ENCODE measurements at places on chromosomes 3 and 15.

DNA sequence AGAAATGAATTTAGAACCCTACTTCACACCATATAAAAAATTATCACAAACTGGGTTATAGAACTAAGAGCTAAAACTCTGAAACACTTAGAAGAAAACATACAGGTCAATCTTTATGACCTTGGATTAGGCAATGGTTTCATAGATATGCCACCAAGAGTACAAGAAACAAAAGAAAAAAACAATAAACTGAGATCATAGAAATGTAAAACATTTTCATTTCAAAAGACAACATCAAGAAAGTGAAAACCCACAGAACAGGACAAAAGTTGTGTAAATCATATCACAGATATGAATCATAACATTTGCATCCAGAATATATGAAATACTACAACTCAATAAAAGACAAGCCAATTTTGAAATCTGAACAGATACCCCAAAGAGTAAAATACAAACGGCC is 72.4 kb downstream of the TBL1XR1 start:
- no peak for DNase-seq

- DNase-seq: no peak
Observed at GRCh38 chr3:18556001-18556408, 130.9 kb upstream of the SATB1 start.

- no peak for DNase-seq
Observed at GRCh38 chr15:43941555-43941954, 114.8 kb downstream of the WDR76 start.

DNA sequence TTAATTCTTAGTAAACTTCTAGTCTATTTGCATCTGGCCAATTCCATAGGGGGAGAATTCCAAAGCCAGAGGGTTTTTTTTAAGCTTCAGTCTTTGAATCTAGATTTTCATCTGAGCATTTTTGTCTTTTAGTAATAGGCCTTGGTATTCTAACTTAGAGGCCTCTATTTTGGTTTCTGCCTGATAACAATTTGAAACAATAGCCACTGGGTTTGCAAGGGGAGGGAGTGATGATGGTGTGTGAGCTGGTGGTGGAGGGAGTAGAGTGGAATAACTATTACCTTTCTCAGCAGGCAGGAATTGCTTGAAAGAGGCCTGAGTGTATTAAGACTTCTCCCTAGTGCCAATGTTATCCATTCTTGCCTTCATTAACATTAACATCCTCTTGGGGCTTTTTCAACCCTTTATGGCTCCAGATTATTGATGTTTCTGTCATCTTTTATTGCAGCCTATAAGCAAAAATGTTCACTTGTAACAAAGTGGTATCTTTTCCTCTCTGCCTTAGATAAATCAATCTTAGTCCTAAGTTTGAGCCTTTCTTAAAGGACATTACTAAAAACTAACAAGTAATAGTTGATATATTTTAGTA is 26.5 kb upstream of the TCF12 start:
- no peak for DNase-seq

GRCh38 chr15:91208371-91208770 is 108.3 kb downstream of the SV2B start:
- DNase-seq: no peak

DNA sequence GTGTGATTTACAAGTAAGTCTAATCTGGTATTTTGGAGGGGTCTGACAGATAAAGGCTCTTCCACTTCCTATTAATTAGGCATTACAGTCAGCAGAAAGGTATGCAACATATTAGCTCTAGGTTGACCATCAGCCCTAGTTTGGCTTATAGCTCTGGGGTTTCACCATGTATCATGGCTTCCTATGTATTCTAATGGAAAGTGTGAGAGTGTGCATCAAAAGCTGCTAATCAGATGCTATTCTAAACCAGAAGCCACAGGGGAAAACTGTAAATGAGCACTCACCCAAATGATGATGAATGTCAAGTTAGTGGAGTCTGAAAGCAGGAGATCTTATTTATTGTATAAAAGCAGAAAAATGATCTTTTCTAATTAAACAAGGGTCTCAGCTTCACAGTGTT is 149.2 kb upstream of the MITF start:
- no peak for DNase-seq

GRCh38 chr3:99319961-99320360 is 318.4 kb upstream of the COL8A1 start:
- DNase-seq: no peak

- no peak for DNase-seq
Observed at GRCh38 chr3:4741404-4742307, 237.6 kb upstream of the BHLHE40 start.

DNA sequence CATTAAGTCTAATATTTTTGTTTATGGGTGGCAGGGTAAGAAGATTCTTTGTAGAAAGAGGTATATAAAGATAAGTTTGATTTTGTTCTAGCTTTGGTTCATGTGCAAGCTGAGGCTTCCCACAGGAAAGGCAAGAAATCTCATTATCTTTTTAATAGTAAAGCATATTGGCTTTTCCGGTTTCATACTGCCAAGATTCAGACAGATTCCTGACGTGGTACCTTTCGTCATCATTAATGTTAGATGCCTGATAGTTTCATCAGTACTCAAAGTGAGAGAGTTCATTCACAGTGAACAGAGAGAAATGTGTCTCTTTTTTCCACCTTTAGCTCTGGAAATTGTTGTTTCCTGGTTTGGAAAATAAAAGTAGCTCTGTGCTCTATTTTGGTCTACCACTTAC is 16.5 kb downstream of the TPM1 start:
- no peak for DNase-seq

- DNase-seq: no peak
Observed at GRCh38 chr15:71542836-71543235, 267.5 kb upstream of the NR2E3 start.

GRCh38 chr3:43659250-43659880 is 31.4 kb upstream of the ABHD5 start:
- DNase-seq: no peak

GRCh38 chr15:73322665-73323373 is 45.9 kb downstream of the HCN4 start:
- peak; percentile 61 for DNase-seq

GRCh38 chr15:48415036-48415886 is 84.0 kb downstream of the DUT start:
- no peak for DNase-seq

- DNase-seq: no peak
Observed at GRCh38 chr15:34336231-34336990, 1.2 kb downstream of the SLC12A6 start.

DNA sequence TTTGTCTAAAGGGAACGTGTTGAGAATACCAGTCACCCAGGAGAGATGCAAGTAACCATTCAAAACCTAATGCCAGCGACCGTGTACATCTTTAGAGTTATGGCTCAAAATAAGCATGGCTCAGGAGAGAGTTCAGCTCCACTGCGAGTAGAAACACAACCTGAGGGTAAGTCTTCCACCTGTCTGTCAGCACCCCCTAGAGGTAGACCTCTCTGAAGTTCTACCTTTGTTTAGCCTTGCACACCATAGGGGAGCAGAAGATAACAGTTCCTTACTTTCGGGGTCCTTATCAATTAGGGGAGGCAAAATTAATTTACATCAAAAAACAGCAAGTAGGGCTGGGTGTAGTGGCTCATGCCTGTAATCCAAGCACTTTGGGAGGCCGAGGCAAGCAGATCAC is 124.4 kb downstream of the HCN4 start:
- DNase-seq: no peak

GRCh38 chr3:143433787-143434378 is 314.3 kb downstream of the CHST2 start:
- DNase-seq: no peak

DNA sequence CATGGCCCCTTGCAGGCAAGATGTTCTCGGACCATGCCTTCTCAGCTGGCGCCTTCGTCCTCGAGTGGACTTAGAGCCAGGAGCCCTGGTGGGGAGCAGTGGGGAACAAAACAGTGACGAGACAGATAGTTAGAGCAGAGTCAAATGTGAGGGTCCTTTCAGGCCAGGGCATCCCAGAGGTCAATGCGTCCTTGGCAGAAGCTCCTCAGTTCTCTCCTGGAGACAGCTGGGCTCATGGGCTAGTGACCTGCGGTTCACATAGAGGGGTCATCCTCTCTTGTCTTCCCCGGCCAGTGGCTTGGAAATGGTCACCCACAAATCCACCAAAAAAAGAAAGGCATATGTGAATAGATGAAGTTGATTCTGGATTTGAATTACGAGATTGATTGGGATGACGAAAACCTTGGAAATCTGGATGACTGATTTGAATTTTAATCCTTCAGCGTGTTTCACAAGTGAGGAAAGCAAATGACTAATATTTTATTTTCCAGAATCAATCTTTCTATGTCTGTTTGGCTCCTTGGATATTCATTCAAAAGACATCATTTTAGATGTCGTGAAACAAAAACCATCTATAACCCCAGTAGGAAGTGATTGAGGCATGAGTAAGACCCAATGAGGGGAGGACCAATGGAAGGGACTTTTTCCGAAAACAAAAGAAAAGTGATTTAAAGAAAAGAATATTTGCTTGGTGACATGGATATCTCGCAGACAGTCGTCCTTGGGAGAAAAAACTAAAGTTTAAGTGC is 84.5 kb downstream of the ASB7 start:
- no peak for DNase-seq

GRCh38 chr3:108127301-108127988 is 36.6 kb upstream of the CD47 start:
- no peak for DNase-seq

DNA sequence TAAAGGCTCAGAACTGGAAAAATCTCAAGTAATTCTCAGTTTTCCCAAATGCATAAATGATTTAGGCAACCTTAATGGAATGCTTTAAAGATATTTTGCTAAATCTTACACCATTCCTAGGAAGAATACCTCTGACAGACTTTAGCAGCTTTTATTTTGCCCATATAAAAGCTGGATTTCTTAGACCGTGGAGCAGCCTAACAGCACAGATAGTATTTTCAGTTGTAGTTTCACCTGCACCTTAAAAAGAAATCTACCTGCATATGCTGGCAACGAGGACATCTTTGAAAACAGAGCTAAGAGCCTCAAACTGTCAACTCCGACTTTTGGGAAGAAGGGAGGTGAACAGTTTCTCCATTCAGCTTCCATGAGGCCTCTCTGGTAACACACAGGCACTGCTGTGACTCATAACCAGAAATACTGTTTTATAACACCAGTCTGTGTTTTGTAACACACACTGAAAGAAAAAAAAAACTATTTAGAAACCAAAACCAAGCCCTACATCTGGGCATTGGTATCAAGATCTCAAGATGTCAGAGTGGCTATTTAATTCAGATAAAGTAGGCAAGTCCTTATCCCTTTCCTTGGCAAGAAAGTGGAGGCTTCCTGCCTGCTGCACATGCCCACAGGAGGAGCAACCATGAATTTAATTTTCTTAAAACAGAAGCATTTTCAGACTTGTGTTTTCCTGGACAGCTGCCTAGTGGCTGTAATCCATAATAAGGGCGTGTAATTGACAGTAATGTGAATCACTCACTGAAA is 181.5 kb upstream of the ICE2 start:
- no peak for DNase-seq

DNA sequence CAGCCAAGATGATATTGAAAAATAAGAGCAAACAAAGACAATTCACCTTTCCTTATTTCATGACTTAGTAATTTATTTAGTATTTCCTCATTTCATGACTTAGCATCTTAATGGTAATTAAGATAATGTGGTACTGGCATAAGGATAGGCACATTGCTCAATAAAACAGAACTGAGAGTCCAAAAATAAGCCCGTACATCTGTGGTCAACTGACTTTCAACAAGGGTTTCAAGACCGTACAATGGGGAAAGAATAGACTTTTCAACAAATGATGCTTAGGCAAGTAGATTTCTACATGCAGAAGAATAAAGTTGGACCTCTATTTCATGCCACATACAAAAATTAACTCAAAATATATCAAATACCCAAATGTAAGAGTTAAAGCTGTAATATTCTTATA is 603 bp upstream of the PYDC2 start:
- no peak for DNase-seq

- no peak for DNase-seq
Observed at GRCh38 chr15:25093455-25094029, 138.8 kb downstream of the SNRPN start.

DNA sequence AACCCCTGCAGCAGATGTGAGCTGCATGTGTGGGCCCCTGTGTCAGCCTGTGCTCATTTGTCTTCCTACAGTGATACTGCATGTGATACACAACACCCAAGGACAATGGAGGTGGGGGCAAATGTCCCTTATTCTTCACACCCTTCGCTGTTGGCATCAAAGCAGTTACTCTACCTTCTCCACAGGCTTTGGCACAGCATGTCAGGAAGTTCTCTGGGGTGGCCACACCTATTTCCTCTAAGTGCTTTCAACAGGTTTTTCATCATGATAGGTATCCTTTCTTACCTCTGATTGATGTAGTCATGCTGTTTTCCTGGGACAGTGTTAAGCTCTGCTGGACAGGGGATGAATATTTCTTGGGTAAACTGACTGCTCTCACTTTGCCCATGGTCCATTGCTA is 29.5 kb downstream of the ZNF662 start:
- DNase-seq: no peak

DNA sequence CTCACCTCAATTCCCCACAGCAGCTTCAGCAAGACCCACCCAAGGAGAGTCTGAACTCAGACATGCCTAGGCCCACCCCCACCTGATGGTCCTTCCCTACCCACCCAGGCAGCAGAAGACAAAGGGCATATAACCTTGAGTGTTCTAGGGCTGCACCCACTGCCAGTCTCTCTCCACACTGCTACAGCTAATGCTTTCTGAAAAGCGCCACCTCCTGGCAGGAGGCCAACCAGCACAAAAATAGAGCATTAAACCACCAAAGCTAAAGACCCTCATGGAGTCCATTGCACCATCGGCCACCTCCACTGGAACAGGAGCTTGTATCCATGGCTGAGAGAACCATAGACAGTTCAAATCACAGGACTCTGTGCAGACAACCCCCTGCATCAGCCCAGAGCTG is 11.3 kb upstream of the RPL39L start:
- DNase-seq: no peak

DNA sequence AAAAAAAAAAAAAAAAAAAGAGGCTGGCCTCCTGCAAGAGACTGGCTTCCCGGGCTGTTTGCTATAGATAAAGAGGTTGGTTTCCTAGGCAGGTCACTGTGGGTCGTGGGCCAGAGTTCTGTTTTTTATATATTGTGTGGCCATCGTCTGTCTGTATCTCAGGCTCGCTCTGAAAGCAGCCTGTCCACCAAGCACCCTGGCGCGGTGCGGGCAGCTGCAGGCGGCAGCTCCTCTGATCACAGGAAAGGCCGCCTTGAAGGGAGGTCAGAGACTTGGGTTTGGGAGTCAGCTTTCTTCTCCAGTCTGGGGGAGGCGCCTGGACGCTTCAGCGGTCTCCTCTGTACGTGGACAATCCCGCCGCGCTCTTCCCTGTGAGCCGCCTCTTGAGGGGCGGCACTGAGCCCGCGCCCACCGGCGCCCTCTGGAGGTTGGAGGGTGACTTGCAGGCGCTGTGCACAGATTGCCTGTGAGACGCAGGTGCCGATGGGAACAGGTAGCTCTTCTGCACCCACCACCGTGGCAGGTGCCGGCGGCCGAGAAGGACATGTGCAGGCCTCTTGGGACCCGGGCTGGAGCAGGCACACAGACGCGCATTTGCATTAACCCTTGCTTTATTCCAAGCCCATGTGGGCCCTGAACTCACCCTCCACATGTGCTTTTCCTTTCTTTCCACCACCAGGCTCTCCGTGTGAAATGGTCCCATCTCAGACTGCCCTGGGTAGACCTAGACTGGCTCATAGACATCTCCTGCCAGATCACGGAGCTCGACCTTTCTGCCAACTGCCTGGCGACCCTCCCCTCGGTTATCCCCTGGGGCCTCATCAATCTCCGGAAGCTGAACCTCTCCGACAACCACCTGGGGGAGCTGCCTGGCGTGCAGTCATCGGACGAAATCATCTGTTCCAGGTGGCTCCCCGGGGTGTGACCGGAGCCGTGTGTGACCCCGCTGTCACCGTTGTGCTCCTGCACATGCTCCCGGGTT is 89.3 kb downstream of the LRRK1 start:
- DNase-seq: peak; percentile 86

GRCh38 chr15:69340243-69340900 is 41.7 kb downstream of the PAQR5 start:
- DNase-seq: no peak

All from left forelimb (tissue), 1 donor.